ENCODE measurements at places on chromosomes 4 and X. TPM values are rescaled to one million over a fixed set of nuclear protein-coding genes. Genes with fewer than 3 reads are reported as not detected.

DNA sequence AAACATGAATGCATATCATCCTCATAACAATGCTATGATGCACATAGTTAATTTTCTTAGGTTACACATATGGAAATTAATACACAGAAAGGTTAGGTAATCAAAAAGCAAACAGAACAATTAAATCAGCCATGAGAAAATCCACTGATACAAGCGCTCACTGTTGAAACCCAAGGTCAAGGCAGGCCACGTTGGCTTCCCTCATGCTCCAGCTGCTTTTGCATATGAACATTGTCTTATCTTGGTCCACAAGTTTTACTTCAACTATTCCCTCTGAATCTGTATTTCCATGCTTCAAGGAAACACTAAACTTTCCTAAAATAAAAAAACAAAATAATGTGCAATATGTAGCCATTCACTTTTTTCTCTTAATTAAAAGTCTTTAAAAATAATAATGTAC is 34.5 kb upstream of the PLA2G12A start:
- DNase-seq: no peak

DNA sequence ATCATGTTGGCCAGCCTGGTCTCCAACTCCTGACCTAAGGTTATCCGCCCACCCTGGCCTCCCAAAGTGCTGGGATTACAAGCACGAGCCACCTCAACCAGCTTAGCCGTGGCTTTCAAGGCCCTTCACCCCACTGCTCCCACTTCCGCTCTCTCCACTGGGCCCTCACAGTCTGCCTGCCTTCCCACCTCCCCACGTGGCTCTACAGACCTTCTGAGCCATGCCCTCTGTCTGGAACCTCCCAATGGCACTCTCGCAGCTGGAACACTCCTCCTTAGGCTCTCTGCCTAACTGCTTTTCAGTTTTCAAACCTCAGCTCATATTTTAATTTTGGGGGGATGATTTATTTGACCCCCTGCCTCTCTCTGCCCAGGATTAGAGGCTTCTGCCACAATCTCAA is 59.3 kb upstream of the SH3RF1 start:
- DNase-seq: no peak

GRCh38 chrX:13506574-13506973 is 62.8 kb upstream of the EGFL6 start:
- no peak for DNase-seq

DNA sequence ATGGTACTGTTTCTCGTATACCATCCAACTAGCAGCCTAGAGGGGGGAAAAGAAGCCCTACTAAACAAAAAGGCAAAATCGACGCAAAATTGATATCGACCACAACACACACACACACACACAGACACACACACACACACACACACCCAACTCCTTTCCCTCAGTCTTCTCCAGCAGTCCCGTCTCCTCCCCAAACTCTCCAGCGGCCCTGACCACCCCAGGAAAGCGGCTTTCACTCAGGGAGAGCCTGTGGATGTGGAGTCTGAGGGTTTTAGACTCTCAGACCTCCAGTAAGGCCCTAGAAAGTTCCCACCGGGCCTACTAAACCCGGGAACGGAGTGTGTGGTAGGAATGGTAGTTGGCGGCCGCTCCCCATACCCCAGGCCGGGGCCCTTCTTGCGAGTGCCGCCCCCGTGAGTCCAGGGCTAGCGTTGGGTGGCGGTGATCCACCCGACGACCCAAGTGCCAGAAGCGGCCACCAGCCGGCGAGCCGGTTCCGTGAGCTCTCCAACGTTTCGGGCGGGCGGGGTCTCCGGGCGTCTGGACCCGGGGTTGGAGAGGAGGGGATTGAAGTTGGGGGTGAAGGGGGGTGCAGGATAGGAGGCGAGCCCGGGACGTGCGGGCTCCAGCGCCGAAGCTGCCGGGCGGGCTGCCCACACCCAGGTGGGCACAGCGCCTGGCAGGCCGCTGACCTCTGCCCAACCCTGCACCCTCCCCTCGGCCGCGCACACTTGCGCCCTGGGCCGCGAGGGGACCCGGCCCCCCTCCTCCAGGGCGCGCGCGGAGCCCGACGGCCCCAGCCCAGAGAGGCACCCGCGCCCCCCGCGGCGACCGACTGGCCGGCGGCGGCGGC is 13.7 kb downstream of the ARX start:
- no peak for DNase-seq

CASK gene
- 22.0 TPM for polyA plus RNA-seq

ARHGEF9 gene
- 18.2 TPM for polyA plus RNA-seq

NUP62CL gene
- polyA plus RNA-seq: not detected

GRID2 gene
- polyA plus RNA-seq: not detected
